Left colon (tissue), 2 donors: ENCODE measurements at places on chromosomes 12 and 14.

GRCh38 chr14:90627478-90627877 is 188.8 kb downstream of the TTC7B start:
- no peak for DNase-seq

DNA sequence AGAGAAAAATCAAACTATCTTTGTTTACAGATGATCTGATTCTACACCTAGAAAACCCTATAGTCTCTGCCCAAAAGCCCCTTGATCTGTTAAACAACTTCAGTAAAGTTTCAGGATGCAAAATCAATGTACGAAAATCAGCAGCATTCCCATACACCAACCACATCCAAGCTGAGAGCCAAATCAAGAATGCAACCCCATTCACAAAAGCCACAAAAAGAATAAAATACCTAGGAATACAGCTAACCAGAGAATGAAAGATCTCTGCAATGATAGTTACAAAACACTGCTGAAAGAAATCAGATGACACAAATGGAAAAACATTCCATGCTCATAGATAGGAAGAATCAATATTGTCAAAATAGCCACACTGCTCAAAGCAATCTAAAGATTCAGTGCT is 265.7 kb downstream of the AEBP2 start:
- no peak for DNase-seq

GRCh38 chr12:93158065-93158843 is 219.5 kb upstream of the NUDT4 start:
- no peak for DNase-seq

DNA sequence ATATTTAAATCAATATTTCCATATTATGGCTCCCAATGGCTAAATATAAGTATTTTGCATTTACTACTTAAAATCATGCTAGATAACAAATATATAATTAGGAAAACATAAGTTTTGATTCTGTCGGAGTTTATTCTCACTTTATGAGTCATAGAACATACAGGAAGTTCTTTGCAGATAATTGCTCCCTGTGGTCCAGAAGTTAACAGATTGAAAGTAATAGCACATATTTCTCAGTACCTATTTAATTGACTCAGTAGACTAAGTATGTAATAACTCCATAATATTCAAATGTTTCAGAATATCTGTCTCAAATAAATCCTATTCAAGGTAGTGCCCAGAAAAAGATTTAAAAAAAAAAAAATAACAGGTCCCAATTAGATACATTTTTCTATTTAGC is 806.0 kb upstream of the ATXN7L3B start:
- DNase-seq, result no peak

DNA sequence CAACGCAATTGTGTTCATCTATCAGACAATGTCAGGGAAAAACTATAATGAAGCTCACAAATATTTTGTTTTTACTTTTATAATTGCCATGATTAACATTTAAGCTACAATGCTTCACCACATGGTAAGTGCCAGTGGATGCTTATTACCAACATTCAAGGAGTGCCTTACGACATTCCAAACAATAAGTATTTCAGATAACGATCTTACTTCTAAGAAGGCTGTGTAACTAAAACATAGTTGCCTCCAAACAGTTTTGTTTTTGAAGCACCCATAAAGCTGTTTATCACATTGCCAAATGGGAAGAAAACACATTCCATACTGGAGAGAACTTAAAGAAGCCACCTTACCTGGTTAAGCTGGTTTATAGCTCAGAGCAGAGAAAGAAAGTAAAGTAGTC is 78.8 kb downstream of the RPS6KA5 start:
- DNase-seq, result no peak

DNA sequence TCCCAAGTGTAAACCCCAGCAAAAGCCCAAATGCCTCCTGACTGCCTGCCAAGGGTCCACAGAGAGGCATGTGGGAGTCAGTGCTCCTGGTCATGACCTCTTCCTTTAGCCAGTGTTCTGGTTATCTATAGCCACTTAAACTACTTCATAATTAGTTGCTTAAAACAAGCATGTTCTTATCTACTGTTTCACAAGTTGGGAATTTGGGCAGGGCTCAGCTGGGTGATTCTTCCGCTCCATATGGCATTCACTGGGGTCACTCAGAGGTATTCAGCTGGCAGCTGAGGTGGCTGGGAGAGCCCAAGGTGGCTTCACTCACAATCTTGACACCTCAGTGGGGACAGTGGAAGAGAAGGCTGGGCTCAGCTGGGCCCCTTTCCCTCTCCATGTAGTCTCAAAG is 184.0 kb upstream of the RGS6 start:
- DNase-seq, result no peak

DNA sequence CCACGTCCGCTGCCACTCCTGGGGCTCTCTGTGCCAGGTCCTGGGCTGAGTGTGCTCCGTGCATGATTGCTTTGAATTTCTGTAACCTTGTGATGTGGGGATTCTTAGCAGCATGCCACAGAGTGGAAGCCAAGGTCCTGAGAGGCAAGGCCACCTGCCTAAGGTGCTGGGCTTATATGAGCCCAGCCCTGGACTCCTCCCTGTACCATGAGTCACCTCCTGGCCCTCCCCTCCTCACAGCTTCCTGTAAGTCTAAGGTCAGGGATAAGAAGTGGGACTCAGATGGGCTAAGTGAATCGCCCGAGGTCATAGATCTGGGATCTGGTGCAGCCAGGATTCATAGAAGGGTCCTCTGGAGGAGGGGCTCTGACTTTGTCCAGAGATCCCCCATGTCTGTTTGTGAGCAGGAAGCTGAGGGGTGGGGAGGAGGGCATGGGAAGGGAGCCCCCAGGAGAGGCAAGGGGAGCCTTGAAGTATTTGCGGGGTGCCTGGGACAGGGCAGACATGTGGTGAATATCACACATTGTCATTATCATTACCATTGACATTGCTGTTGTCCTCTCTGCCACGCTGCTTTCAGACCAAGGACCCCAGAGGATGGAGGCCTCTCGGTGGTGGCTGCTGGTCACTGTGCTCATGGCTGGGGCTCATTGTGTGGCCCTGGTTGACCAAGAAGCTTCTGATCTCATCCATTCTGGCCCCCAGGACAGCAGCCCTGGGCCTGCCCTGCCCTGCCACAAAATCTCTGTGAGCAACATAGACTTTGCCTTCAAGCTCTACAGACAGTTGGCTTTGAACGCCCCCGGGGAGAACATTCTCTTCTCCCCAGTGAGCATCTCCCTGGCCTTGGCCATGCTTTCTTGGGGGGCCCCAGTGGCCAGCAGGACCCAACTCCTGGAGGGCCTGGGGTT is 28.8 kb downstream of the SERPINA3 start:
- DNase-seq, result no peak

DNA sequence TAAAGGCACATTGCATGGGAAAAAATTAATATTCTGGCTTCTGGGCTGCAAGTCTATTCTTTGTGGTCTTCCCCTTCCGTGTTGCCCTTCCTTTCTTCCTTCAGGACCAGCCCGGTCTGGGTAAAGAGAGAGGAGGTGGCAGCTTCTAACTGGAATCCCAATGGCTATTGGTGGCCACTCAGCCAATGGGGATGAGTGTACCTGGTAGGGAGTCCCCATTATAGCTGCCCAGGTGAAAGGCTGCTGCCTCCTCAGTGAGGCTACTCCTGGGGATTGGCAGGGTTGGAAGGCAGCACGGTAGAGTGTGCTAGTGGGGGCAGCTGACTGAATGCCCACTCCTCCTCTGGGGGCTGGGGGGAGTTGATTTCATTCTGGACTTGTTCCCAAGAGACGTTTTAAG is 112.6 kb downstream of the RBM19 start:
- DNase-seq, result no peak

DNA sequence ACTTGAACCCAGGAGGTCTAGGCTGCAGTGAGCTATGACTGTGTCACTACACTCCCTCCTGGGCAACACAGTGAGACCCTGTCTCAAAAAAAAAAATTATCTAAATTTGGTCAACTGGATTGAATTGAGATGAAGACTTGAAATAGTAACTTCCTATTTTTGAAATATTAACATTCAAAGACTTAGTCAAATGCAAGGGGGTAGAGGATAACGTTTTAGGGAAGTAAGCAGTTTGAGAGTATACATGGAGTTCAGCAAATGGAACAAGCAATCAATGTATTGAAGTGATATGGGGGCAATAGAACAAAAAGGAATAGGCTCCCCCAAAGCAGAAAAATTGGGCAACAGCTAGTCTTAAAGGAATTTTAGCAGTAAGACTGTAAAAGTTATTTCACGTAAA is 4.6 kb upstream of the MFAP5 start:
- DNase-seq, result no peak

DNA sequence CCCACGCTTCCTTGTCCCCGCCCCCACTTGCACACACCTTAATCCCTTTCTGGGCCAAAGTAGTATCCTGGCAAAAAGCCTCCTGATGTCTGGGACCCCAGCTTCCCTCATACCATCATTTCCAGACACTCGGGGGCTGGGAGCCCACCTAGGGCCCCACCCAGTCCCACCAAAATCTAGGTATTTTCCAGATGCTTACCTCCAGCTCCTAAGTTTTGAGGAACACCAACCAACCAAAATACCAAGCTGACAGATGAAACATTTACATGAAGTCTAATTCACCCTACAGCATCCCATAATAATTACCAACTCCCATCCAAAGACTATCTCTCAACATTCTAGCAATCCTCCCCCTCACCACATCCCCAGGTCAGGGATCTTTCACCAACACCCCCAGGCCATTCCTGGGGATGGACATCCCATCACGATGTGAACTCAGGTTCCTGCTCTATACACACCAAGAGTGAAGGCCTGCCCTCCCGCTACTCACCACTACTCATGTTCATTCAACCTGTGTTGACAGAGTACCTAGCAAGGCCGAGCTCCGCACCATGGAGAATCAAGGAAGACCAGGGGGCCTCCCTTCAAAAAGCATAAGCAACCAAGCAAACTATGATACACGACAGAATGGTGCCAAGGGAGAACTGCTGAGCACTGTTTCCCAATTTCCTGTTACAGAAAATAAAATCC is 1.6 kb upstream of the CHD4 start:
- DNase-seq, result peak; percentile 83

GRCh38 chr14:28767030-28767852 is 654 bp downstream of the FOXG1 start:
- no peak for DNase-seq

DNA sequence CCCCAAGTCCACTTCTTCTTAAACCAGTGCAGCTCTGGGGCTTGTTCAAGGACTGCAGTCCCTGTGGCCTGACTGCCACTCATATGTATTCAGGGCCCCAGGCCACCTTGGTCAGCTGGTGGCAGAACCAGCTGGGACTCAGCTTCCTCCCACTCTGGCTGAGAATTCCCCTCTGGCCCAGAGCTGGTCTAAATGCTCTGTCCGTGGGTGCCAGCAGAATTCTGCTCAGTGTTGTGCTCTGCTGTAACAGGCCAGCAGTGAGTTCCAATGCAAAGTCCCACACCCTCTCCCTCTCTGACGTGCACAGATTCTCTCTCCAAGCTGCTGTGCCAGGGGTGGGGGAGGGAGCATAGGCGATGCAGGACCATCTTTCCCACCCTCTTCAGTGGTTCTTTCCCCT is 210.4 kb upstream of the RGS6 start:
- DNase-seq, result no peak

GRCh38 chr12:132125736-132126135 is 18.4 kb downstream of the DDX51 start:
- no peak for DNase-seq

- DNase-seq, result peak; percentile 16
Measured at GRCh38 chr14:81990312-81990761, 456.7 kb upstream of the SEL1L start.

GRCh38 chr14:93274055-93274806 is 58.6 kb downstream of the BTBD7 start:
- no peak for DNase-seq

DNA sequence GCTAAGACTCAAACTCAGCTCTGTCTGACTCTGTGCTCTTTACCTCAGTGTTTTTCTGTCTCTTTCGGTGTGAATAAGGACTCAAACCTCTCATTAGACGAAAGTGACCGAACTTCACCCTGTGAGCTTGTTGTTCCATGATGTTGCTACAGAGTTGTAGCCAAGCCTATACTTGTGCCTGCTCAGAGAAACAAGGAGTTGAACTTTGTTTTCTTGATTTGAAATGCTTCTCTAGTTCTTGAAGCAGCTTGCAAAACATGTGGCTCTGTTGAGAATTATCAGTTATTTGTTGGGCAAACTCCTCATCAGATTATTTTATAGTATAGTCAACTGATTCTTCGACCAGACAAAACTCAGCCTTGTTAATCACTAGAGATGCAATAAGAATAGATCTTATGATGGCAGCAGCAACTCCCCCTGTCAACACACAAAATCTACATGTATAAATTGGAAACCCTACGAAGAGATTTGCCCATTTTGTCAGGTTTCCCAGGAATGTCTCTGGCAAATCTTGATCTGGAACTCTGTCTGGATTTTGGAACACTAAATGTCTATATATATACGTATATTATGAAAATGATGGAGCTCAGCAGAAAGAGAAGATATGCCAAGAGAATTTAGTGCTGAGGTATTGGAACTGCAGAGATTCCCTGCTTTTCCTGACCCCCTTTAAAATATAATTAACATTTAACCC is 146.8 kb downstream of the TTLL5 start:
- DNase-seq, result no peak

- DNase-seq, result no peak
Measured at GRCh38 chr14:21874167-21874566, 200.5 kb upstream of the OR4E1 start.

DNA sequence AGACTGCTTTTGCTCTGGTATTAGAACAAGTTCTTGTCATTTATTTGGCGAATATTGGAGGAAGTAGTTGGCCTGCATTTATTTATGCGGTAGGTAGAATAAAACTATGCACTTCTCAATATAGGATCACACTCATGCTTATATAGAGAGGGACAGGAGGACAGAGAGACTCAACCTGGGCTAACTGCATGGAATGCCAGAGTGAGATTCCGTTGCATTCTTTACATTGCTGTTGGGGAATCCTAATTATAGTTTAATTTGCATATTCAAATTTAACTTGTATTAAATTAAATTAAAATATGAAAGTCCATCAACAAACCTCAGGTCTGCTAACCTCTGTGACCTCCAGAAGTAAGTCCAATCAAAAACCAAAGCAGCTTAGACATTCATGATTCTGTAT is 26.6 kb downstream of the OR10G3 start:
- DNase-seq, result no peak

GRCh38 chr12:93176165-93176564 is 201.6 kb upstream of the NUDT4 start:
- DNase-seq, result no peak

DNA sequence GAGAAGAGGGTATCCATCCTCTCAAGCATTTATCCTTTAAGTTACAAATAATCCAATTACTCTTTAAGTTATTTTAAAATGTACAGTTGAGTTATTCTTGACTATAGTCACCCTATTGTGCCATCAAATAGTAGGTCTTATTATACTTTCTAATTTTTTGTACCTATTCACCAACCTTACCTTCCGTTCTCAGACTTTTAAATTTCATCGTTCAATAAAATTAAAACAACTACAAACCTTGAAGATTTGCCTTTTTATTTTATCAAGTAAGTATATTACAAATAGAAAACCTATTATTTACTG is 972 bp upstream of the DCTN2 start:
- no peak for DNase-seq

- no peak for DNase-seq
Measured at GRCh38 chr14:33545696-33546095, 405.2 kb downstream of the EGLN3 start.

DNA sequence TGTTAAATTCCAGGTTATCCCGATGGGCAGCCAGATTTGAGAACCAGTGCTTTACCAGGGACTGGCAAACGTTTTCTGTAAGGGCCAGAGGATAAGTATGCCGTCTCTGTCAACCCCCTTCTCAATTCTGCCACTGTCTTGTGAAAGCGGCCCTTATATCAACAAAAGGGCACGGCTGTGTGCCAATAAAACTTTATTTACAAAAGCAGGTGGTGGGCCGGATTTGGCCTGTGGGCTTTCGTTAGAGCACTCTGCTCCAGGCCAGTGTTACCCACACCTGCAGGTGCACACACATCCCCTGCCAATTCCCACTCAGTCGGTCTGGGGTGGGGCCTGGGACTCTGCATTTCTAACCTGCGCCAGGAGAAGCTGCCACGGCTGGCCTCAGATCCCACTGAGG is 111.2 kb downstream of the RFLNA start:
- no peak for DNase-seq
